CD4-positive, alpha-beta T cell treated with Interleukin-12 subunit alpha and Interleukin-12 subunit beta, for 1 hour (primary cell): ENCODE measurements at places on chromosomes 12 and 14.

- DNase-seq: no peak
Observed at GRCh38 chr12:5585178-5585577, 153.3 kb downstream of the NTF3 start.

- DNase-seq: no peak
Observed at GRCh38 chr14:24330973-24331674, 3.7 kb downstream of the ADCY4 start.

DNA sequence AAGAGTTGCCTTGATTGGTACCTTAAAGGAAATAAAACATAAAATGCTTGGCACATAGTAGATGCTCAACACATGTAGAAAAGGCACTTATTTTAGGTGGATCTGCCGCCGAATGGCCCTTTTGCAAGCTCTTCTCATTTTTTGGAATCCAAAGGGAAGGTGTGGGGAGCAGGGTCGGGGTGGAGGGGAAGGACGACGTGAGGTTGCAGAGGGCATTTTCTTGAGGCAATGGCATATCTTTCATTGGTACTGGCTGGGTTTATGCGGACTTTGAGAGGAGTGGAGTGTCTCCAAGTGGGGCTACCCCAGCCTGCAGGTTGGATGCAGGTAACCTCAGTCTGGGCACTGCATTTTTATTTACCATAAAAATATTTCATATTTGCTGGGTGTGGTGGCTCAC is 8.1 kb downstream of the RTL1 start:
- no peak for DNase-seq

DNA sequence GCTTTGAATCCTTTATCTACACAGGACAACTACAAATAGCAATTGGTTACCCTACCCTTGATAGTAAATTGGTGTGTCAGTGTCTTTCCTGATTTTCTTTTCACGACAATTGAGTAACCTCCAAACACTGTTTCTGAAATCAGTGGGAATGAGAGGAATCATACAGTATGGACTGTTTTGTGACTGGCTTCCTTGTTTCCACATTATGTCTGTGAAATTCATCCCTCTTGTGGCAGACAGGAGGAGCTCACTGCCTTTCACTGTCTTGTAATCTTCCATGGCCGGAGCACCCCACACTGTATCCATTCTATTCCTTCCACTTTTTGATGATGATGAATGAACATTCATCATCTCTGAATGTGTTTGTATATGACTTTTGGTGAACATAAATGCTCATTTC is 164.0 kb upstream of the PZP start:
- DNase-seq: no peak

GRCh38 chr12:44812062-44812461 is 64.1 kb downstream of the NELL2 start:
- DNase-seq: peak; percentile 77

- no peak for DNase-seq
Observed at GRCh38 chr12:60144395-60144794, 548.6 kb downstream of the SLC16A7 start.

GRCh38 chr12:124625867-124626675 is 58.7 kb upstream of the NCOR2 start:
- DNase-seq: peak; percentile 20

DNA sequence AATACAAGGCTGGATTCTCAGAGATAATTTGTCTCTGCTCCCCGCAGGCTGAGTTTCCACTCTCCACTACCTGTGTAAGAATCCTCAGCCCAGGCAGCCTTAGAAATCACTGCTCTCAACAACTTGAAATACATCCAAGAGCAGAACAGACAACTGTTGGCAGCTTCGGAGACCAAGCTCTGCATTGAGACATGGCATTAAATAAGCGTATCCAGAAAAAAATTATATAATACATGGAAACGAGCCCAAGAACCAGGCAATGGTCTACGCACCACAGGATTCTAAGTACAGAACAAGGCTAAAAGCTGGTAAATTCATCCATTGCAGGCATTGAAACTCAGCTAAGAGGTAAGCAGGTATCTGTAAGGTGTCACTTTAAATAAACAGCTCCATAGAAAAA is 165.5 kb upstream of the DIO3 start:
- DNase-seq: no peak

- no peak for DNase-seq
Observed at GRCh38 chr12:124361074-124361970, 66.4 kb downstream of the RFLNA start.

GRCh38 chr14:101825797-101826196 is 64.3 kb downstream of the PPP2R5C start:
- DNase-seq: no peak
